ENCODE measurements at places on chromosomes 12 and 14. TPM values are rescaled to one million over a fixed set of nuclear protein-coding genes. Genes with fewer than 3 reads are reported as not detected.
A peak's percentile ranks its signal among the peaks of the same experiment; 100 is the strongest.

- DNase-seq: no peak
Measured at GRCh38 chr12:85356596-85357385, 76.8 kb downstream of the ALX1 start.

- no peak for DNase-seq
Measured at GRCh38 chr12:101002696-101003419, 207.2 kb downstream of the SLC5A8 start.

GRCh38 chr14:50844391-50844790, 13.4 kb upstream of the NIN start:
- DNase-seq: no peak

GRCh38 chr14:81868172-81868571, 334.5 kb upstream of the SEL1L start:
- DNase-seq: no peak

GRCh38 chr12:77116277-77116676, 50.9 kb upstream of the E2F7 start:
- no peak for DNase-seq

GRCh38 chr14:72787841-72788240, 106.1 kb downstream of the DPF3 start:
- DNase-seq: no peak

DNA sequence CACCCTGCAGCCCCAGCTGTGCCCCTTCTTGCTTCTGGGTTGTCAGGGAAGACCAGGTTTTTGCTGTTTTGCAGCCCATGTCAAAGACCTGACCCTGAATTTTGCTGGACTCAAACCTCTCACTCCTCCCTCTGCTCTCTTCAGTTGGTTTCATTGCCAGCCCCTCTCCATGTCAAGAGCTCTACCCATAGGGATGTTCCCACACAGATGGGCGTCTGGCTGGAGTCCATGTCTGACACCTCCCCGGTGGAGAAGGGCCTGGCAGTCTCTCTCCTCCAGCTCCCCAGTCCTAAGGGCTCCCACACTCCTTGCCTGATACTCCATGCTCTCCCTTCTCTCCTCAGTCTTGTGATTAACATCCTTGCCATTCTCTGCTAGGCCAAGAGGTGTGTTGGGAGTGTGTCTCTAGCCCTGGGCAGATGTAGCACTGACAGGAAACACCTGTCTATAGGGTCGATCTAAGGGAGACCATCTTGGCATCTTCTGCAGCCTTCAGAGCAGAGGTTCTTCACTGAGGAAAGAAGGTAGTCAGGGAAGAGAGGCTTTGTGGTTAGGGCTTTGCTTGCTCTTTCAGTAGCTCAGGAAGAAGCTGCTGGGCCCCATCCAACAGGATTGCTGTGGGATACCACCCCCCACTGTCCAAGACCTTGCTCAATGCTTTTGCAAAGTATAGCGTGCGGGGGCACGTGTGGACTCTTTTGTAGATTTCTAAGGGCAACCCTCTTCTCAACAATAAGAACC, 4.7 kb downstream of the ASIC1 start:
- no peak for DNase-seq

DNA sequence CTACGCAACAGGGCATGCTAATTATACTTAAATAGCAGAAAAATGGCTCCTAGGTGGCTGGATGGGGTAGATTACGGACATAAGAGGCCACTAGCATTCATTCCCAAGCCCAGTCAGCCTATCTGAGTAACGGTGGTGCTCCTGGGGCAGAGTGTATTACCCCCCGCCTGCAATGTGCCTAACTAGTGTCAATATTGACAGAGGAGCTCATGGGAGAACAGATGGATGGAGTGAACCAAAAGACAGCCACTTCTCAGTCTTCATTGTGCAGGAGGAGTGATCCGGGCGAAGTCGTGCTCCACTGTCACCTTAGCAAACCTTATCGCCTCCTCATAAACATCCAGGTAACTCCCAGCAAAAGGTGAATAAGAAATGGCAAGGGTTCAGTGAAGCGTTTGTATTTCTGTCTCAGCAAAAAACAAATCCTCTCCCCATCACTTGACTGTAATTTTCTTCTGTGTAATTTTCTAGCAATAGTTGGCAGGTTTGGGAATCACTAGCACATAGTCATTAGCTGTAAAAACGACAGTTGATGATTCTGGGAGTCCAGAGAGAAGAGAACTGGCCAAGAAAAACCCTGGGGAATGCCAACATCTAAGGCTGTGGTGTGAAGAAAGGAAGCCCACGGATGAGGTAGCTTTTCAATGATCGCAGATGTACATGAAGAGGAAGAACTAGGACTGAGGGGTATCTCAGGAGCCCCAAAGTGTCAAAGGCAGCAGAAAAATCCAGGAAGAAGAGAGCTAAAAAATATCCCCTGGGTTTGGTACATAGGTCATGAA, 126.6 kb upstream of the BCL2L14 start:
- no peak for DNase-seq

- no peak for DNase-seq
Measured at GRCh38 chr12:64595863-64596793, 14.2 kb upstream of the RASSF3 start.

- no peak for DNase-seq
Measured at GRCh38 chr12:10069976-10070375, 28.8 kb downstream of the CLEC1A start.

DNA sequence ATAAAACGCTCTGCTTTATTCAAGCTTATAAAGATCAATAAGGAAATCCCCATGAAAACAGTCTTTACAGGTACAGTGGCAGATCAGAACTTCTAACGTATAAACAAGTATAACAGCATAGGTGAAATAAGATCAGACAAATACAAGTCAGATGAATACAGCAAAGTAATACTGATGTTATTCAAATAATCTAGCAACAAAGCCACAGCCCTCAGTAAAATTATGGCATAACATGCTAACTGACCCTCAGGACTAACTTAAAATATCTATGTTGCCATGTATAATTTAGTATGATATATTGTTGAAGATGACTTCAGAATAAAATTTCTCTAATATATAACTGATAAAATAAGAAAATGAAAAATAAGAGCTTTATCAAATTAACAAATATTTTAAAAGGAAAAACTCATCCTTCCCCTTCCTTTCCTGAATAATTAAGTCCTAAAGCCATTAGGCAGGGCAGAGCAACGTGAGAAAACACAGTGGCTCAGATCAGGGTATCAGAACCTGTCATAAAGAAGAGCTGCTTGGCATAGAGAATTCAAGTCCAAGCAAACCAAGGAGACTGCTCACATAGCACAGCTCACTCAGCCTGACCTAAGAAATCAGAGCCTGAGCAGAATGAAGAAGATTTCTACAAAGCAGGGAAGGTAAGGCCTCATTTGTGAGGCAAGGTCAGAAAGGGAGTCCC, 70.7 kb downstream of the PAWR start:
- no peak for DNase-seq

DNA sequence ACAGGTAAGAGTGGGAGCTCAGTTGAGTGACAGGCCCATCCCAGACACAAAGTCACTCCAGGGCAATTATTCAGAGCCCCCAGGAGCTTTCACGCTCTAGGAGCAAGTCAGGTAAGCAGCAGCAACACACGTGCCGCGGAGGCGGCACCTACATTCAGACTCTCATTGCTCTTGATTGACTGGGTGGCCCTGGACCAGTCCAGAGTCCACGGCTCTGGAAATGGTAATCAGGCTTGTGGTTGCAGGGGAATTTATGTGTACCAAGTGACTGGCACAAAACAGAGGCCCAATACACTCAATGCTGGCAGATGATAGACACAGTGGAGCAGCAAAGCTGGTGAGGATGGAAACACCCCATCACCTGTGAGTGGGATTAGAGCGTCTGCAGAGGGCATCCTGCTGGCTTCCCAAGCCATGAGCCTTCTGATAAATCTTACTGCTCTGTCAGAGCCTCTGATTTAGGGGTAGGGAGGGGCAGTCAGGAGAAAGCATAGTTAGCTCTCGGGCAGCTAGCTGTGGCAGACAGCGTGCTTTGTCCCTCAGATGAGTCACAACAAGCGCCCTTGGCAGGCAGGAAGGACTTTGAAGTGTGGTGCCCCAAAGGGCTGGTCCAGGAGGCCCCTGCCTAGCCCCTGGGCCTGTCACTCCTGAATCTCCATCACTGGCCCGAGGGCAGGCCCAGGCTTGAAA, 344.7 kb downstream of the CACNA1C start:
- no peak for DNase-seq

- DNase-seq: no peak
Measured at GRCh38 chr14:51242545-51243490, 2.8 kb downstream of the TMX1 start.

- DNase-seq: no peak
Measured at GRCh38 chr12:75937486-75937885, 94.1 kb downstream of the PHLDA1 start.

GRCh38 chr14:59188461-59189090, at the start of gene DAAM1:
TSS of gene DAAM1 (plus strand) at chr14:59188667. CDS start at chr14:59263478, 74,811 bp downstream.
- DNase-seq: peak; percentile 99

DNA sequence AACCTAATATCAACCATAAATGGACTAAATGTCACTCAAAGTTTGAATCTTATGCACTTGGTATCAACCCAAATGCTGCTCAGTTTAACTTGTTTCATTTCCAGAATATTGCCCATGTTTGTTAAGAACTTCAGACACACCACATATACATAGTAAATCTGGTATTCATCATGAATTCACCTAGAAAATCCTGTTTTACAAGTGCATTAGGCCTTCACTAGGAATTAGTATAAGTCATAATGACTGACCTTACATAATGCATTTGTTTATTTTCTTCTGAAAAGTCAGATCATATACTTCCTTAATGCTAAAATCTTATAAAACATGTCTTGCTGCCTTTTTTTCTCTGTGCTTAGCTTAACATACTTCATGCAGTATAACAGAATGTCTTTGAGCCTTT, 66.1 kb downstream of the ABCD2 start:
- DNase-seq: no peak

- DNase-seq: no peak
Measured at GRCh38 chr12:61750604-61751003, 509.6 kb upstream of the USP15 start.

- no peak for DNase-seq
Measured at GRCh38 chr14:101133068-101133467, 229.5 kb upstream of the RTL1 start.

GRCh38 chr12:56153678-56154065, 1.3 kb downstream of the MYL6B start:
- DNase-seq: no peak

GRCh38 chr12:107318806-107319532, 225.6 kb upstream of the CRY1 start:
- DNase-seq: peak; percentile 8

DNA sequence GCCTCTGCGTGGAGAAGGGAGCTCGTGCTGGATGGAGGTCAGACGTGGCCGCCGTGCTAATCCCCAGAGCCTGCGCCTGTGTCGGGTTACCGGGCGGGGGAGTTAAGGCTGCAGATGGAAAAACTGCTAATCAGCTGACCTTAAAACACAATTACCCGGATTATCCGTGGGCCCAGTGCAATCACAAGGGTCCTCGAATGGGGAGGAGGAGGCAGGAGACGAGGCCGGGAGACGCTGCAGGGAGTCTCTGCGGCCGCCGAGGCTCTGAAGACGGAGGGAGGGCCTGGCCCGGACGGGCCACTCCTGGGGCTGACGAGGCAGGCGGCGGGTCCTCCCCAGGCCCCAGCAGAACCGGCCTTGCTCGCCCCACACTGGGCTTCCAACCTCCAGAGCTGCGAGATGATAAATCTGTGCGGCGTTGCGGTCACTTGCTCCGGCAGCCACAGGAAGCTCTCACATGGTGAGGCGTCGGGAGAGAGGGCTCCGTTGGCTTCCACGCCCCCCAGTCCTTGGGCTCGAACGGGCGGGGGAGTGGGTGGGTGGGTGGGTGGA, 32.9 kb upstream of the FBRSL1 start:
- no peak for DNase-seq

DNA sequence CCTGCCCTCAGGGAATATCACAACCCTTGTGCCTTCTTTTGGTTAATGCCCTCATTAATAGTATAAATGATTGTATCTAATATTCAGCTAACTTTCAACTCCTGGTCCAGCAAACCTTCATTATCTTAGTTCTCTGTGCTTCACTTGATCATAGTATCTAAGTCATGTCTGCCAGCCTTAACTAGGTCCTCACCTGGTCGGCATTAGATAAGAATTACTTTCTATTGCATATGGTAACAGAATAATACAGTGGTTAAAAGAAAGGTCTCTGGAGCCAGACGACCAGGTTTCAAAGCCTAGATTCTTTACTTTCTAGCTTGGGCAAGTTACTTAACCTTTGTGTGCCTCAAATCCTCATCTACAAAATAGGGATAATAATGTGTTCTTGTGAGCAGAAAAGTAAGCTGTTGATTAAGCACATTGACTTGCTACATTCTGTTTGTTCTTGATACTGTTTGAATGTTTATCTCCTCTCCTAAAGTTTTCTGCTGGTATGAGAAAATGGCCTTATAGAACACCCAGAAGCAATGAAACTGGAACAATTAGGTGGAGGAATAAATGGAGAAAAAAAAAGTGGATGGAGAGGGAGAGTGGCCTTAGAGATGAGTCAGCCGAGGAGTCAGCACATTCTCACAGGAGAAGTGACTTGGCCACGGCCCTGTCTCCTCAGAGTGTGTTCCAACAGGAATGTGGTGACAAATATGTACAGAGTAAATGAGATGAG, 176.1 kb downstream of the SLC25A21 start:
- no peak for DNase-seq

DNA sequence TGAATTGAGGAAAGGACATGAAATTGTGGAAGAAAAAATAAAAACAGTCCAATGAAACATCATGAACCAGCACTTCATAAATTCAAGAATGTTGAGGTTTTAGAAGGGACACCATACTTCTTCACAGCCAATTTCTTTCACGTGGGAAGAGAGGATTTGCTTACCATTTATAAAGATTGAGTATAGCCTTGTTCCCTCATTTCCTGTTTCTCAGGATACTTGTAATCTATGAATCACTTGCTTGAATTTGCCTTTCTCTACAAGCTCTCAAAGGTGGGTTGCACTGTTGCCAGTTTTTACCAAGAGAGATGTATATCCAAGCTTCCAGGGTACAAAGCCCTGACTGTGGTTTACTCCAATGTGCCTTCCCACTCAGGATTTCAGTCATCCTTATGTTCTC, 116.1 kb downstream of the DUSP6 start:
- no peak for DNase-seq

The SLC41A2 gene
- total RNA-seq: 3.5 TPM

The KIF5A gene
- 1.8 TPM for total RNA-seq

The HOXC10 gene
- total RNA-seq: not detected

The OR9K2 gene
- not detected for total RNA-seq

The ARHGEF25 gene
- total RNA-seq: 0.68 TPM

The KRT73 gene
- total RNA-seq: 29.8 TPM
